Activated naive CD4-positive, alpha-beta T cell treated with anti-CD3 and anti-CD28 coated beads for 36 hours (primary cell): ENCODE measurements at places on chromosomes 5 and 9. TPM values are rescaled to one million over a fixed set of nuclear protein-coding genes. Genes with fewer than 3 reads are reported as not detected.

DNA sequence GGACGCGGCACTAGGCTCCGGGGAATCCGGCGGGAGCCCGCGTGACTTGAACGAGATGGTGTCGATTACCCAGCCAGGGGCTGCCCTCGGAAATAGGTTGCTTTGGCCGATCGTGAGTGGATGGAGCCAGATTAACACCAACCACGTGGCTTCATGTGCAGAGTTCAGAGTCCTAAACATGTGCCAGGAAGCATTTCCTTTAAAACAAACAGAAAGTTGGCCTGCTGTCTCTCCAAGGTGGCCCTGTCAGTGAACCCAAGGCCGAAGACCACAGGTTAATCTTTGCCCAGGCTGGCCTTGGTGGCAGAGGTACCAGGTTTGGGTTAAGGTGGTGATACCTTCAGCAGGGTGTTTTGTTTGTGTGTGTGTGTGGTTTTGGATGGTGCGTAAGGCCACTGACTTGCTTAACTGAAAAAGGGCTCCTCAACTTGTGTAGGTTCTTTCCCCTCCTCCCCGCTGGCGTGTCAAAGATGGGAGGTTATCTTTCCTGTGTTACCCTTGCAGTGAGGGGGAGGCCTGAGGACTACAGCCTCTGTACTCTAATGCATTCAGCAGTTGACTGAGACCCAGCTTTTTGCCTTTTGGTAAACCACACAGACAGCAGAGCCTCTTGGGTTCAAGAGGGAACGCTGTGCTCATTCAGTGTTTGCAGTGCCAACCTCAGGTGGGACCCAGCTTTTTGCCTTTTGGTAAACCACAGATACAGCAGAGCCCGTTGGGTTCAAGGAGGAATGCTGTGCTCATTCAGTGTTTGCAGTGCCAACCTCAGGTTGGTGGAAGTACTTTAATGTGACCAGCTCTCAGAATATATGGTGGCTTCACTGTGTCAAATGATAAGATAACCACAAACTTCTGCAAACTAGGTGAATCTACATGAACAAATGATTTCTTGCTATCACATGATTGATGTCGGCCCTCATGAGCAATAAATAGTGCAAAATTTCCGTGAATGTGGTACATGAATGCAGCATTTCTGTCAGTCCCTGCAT, 1.4 kb downstream of the IQGAP2 start:
- peak; percentile 92 for DNase-seq

DNA sequence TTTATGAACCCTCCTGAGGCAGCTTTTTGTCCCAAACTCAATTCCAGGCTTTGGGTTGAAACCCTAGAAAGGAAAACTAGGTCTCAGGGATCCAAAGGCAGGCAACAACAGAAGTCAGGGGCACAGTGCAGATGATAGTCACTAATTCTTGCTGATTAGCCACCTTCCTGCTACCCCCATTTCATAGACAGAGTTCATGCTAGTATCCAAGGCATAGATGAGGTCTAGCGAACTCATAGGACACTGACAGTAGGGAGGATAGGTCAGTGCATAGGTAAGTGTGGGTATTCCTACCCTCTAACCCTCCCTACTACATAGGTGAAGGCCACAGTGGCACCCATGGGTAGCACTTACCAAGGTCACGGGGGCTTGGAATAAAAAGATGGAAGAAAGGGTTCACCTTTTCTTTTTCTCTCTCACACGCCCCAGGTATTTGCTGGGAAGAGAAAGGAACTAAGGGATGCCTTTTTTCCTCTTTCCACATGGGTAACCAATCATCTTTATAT, 86.2 kb downstream of the SLC25A46 start:
- DNase-seq, result no peak

DNA sequence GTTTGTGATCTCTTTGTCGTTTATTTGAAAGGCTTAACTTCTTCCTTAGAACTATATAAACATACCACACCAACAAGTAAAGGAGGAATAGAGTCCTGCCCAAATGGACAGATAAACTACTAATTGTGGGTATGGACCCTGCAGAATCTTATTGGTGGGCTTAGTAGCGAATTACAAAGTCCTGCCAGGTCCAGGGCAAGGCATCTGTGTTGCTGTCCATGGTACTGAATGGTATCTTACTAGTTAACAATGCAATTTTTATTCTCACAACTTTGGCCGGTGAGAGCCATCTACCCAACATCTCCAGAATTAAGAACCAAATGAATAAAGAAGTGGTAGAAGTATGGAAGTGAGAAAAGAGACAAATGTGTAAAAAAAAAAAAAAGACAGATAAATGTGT, 1782.4 kb upstream of the WWC1 start:
- DNase-seq, result no peak

DNA sequence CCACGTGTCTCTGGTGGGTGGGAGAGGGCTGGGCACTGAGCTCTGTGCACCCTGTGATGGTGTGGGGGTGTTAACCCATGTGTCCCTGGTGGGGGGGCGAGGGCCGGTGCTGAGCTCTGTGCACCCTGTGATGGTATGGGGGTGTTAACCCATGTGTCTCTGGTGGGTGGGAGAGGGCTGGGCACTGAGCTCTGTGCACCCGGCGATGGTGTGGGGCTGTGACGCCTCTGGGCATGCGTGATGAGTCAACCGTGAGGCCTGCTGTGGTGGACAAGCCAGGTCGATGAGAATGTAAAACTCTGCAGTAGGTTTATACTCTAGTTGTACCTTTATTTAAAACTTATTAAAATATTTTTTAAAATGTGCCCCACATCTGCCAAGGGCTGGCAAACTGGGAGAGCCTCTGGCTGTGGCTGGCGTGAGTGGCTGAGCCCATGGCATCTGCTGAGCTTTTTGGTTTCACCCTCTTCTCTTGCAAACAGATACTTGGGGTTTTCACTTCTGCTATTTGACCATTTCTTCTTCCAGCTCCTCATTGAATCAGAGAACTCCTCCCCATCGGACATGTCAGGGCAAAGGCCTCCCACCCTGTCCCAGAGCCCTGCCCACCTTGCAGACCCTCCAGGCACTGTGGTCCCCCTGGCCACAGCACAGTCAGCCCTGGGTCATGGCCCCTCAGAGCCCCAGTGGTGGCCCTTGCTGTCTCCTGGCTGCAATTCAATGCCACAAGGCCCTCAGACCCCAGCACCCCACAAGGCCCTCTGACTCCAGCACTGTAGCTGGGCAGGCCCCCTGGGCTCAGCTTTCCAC, 18.5 kb upstream of the EXOC3 start:
- no peak for DNase-seq

DNA sequence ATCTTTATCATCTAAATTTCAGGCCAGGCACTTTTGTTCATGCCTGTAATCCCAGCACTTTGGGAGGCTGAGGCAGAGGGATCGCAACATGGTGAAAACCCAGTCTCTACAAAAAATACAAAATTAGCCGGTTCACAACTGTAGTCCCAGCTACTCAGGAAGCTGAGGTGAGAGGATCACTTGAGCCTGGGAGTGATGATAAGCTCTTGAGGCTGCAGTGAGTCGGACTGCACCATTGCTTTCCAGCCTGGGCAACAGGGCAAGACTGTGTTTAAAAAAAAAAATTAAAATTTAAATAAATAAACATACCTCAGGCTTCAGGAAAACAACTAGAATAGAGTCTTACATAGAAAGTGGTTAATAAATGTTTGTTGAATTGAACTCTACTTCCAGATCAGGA, 147.4 kb downstream of the AGTPBP1 start:
- DNase-seq, result no peak

- no peak for DNase-seq
Measured at GRCh38 chr9:116555556-116556155, 131.4 kb upstream of the TRIM32 start.

The GFI1B gene
- not detected for total RNA-seq

The CREB3 gene
- 13.7 TPM for total RNA-seq

The SAXO1 gene
- total RNA-seq, result not detected

The FRRS1L gene
- not detected for total RNA-seq
